ENCODE measurements at places on chromosomes 3 and 15.

GRCh38 chr3:172107403-172107802 is 68.0 kb downstream of the FNDC3B start:
- DNase-seq: peak; percentile 49

- no peak for DNase-seq
Measured at GRCh38 chr3:152104847-152105415, 163.8 kb upstream of the MBNL1 start.

- peak; percentile 82 for DNase-seq
Measured at GRCh38 chr3:124248471-124249028, 256.6 kb upstream of the ROPN1 start.

DNA sequence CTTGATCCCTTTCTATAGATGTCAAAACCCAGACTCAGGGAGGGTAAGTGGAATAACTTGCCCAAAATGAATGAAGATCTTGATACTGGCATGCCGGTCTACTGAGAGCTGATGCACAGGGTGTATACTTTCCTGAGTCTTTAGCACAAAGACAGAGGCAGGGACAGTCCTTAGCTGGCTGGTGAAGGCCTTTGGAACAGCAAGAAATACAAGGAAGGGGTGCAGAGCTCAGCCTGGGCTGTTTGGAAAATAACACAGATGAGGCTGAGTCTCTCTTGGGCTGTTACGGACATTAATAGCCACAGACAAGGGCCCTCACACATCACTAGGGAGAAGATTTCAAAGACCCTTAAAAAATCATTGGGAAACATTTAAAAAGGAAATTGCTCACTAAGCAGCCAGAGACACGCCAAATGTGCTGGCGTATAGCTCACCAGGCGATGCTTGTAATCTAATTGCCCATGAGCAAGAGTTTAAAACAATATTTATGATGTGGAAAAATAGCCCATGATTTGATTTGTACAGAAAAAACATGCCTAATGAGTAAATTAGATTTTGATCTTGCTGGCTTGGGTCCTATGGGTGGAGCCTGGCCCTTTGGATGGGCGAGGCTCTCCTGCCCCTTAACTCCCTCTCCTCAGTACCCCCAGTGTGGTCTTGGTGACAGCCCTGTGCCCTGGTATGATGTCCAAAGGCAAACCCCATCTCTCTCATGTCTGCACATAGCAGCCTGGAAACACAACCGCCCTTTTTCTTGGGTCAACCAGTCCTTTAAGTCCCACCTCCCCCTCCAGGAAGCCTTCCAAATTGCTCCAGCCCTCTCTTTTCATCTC is 81.8 kb upstream of the MRPS22 start:
- no peak for DNase-seq

DNA sequence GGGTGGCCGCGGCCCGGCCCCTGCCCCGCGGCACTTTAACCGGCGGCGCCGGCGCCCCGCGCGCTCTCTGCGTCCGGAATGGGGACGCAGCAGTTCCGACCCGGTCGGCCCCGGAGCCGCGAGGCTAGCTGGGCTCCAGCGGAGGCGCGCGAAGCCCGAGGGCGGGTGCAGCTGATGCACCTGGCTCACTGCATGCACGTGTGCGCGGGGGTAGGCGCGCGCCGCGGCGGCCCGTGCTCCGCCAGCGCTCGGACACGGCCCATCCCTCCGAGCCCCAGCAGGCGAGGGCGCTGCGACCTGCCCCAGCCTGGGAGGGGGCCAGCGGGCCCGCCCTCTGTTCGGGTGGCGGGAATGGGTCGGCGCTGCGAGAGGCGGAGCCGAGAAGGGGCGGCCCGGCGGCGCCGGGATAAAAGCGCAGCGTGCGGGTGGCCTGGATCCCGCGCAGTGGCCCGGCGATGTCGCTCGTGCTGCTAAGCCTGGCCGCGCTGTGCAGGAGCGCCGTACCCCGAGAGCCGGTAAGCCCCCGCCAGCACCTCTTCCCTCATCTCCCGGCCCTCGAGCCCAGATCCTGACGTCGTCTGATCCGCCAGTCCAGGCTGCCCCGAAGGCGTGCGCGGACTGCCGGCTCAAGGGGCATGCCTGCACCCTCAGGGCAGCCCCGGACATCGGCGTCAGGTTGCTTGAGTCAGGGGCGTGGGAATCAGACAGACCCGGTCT is at the start of the genes CHDH and IL17RB:
TSS of gene CHDH (minus strand) at position 286 of the 717 bp plus-strand sequence. CDS start 22,411 bp downstream, outside the sequence.
TSS of gene IL17RB (plus strand) at position 435 of the 717 bp plus-strand sequence. CDS start at position 456, 21 bp downstream.
- peak; percentile 84 for DNase-seq

- DNase-seq: no peak
Measured at GRCh38 chr3:191593486-191593885, 132.5 kb downstream of the PYDC2 start.

- no peak for DNase-seq
Measured at GRCh38 chr15:59688423-59688781, 718 bp downstream of the BNIP2 start.

DNA sequence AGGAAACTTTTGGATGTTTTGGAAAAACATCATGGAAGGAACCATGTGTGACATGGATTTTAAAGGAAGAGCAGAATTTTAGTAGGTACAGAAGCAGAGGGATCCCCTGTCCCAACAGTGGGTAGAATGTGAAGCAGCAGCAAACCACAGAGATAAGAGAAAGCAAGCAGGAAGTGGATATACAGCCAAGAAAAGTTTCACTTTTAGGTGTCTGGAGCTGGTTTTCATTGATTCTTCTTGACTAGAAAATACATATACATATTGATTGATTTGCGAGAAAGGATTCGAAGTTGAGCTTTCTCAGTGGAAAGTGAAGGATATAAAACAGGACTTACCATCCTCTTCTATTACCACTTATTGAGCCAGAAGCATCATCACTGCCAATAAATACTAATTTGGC is 133.5 kb downstream of the KCNMB2 start:
- DNase-seq: no peak

DNA sequence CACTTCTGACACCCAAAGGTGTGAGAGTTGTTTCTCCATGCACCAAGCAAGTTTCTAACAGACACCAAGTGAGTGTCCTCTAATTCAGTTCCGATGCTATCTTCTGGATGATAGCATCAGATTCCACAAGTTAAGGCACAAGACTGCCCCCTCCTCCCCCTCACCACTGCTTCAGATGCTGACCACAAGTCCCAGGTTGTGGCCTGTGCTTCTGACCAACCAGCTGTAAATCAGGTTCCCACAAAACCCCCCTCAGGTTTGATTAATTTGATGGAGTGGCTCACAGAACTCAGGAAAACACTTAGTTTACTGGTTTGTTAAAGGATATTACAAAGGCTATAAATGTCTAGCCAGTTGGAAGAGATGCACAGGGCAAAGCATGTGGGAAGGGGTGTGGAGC is 7.0 kb upstream of the PLA1A start:
- DNase-seq: no peak

GRCh38 chr3:162938083-162938482 is 1441.5 kb downstream of the OTOL1 start:
- no peak for DNase-seq

GRCh38 chr15:90086868-90087268 is 15.4 kb downstream of the IDH2 start:
- DNase-seq: peak; percentile 55

DNA sequence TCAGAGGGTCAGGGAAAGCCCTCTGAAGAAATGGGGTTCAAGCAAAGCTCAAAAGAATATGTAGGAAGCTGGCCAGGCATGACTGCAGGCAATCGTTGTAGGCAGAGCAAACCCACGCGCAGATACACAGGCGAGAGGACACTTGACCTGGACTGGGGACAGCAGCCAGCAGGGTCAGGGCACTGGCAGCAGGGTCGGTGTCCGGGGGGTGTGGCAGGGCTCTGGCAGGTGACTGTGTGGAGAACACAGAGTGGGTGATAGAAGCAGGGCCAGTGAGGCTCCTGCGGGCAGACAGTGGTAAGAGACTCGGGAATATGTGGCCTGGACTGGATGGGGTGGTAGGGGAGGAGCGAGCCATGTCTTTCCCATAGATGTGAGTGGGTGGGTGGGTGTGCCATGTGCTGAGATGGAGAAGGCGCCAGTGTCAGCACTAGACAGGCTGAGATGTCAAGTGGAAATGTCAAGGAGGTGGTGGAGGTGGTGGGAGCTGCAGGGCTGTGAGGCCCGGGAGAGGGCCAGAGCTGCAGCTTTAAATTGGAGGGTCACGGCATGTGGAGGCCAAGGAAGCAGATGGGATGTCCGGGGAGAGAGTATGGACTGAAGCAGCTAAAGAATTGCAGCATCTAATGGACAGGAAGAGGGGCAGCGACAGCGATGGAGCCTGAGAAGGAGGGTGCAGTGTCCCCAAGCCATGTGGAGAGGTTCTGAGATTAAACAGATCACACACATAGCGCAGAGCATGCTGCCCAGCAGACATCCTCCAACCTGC is 13.4 kb downstream of the TMEM43 start:
- no peak for DNase-seq

GRCh38 chr15:86942285-86942684 is 862.6 kb downstream of the AGBL1 start:
- no peak for DNase-seq

- DNase-seq: no peak
Measured at GRCh38 chr3:33071946-33072345, 25.0 kb downstream of the GLB1 start.

DNA sequence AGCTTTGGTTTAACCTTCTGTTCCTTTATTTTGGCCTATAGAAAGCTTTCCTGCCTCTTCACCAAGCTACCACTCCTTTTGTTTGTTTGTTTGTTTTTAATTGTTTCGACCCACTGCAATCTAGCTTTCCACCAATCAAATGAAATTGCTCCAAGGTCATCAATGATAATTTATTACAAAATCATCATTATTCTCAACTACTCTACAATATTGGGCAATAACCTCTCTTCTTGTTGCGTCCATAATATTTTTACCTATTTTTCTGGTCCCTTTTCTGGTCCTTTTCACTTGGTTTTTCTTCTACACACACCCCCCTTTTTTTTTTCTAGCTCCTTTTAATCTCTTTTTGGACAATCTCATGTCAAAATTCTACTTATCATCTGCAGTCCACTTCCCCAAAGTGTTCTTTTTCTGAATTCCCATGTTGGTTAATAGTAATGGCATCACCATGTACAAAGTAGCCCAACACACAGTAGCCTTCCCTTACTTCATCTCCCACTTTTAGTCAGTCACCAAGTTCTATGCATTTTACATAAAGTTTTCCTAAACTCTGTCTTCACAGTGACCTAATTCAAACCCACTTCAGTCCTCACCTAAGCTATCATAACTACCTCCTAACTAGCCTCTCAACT is 11.0 kb upstream of the ANKRD28 start:
- DNase-seq: no peak

GRCh38 chr3:147398813-147399534 is 7.4 kb downstream of the ZIC4 start:
- no peak for DNase-seq

- no peak for DNase-seq
Measured at GRCh38 chr3:38644016-38644661, 5.3 kb downstream of the SCN5A start.

DNA sequence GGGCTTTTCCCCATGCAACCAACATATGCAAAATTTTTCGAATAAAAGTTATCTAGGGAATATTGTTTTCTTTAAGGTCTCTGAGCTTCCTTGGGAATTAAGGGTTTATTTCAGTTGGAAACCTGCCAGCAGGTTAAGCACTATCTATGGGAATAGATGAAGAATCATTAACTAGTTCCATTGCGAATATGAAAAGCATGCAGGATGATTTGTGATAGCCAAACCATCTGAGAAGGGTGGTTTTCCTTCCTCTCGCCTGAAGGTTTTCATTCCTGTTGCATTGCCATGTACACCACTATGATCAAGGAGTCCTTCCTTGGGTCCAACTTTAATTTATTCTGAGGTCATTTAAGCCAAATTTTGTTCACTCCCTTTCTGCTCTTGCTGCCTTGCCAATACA is 184.9 kb downstream of the NR2F2 start:
- no peak for DNase-seq

- DNase-seq: no peak
Measured at GRCh38 chr3:149174901-149175300, 45.5 kb downstream of the HPS3 start.

- DNase-seq: no peak
Measured at GRCh38 chr3:27454461-27454860, 29.7 kb downstream of the SLC4A7 start.

All from transverse colon (tissue), 4 donors.